ENCODE measurements at places on chromosomes 12 and 14.

GRCh38 chr12:63816031-63816430 lies 28.5 kb upstream of the SRGAP1 start:
- no peak for DNase-seq

GRCh38 chr12:51521554-51522276 lies 69.3 kb upstream of the SCN8A start:
- DNase-seq = no peak

- no peak for DNase-seq
Observed at GRCh38 chr14:105117257-105117646, 51.3 kb downstream of the JAG2 start.

DNA sequence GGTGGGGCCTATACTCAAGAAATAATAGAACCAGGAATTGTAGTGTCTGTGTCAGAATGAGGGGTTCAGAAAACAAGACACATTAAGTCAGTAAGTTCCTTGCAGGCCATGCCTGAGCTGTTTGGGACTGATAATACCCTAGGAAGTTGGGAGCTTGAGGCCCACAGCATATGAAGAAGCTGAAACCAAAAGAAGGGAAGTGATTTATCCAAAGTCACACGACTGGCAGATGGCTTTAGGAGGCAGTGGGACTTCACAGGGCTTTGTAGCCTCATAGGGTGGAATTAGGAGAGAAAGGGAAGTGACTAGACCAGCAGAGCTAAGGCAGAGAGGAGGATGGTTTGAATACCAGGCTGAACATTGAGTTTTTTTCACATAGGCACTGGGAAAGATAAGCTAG lies 56.6 kb upstream of the SRSF5 start:
- DNase-seq = no peak

- DNase-seq = no peak
Observed at GRCh38 chr12:69331909-69332684, 16.1 kb upstream of the LYZ start.

GRCh38 chr14:67270145-67270753 lies 29.0 kb downstream of the PALS1 start:
- no peak for DNase-seq

DNA sequence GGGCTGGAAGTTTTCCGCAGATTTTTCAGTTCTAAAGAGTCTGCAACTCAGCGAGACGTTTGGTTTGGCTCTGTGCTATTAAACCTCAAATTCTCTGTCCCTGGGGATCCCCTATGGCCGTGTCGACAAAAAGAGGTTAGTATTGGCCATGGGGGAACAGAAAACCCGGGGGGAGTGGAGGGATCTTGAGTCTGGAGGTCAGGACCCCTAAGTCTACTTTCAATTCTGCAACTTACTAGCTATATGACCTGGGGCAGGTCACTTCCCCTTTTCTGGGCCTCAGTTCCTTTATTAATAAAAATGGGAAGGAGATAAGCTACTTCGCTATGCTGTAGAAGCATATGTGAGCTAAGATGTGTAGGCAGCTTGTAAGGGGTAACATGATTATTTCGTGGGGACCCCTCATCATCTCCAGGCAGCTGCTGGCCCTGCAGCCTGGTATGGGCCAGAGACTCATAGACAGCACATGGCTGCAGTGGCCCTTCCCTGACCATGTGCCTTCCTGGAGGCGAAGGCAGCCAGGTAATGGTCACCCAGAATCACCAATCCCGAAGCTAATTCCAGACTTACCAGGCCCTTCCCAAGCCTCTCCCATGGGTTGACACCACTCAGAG lies 8.6 kb downstream of the ASB2 start:
- no peak for DNase-seq

GRCh38 chr12:119692410-119692809 lies 24.5 kb downstream of the PRKAB1 start:
- no peak for DNase-seq

- DNase-seq = no peak
Observed at GRCh38 chr14:101495284-101495683, 66.0 kb upstream of the DIO3 start.

Measured in stimulated activated CD8-positive, alpha-beta memory T cell treated with anti-CD3 and anti-CD28 coated beads, Interleukin-4, amount 100 ng/mL, for 48 hours (primary cell).